ENCODE measurements at places on chromosomes 5 and 9.

GRCh38 chr5:135441350-135441831 lies 5.8 kb downstream of the DCANP1 start:
- no peak for DNase-seq

- DNase-seq = no peak
These were observed 167.1 kb downstream of the RFK start for GRCh38 chr9:76227156-76227555.

DNA sequence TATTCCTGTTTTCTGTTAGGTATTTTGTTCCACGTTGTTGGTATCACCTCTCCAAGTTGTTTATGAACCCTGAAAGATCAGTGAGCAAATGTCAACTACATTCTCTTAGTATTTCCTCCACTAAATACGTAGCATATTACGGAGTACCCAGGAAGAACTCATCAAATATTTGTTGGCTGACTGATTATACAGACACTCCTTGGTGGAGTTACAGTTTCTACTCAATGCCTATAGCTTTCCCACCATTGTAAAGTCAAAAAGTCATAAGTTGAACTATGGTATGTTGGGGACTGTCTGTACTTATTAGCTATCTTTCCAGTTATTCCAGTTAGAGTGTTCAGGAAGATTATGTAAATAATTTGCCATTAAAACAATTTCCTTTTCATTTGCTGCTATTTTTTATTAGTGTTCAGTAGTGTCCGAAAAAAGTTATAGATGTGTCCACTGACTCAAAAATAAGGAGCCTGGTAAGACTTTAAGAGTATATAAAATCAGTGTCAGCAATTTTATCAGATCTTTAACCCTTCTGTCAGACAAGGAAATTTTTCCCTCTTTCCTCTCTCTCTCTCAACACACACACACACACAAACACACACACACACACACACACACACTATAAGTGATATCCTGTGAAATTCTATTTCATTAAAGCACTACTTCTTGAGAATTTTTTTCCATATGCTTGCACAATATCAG lies 6.8 kb upstream of the APBA1 start:
- no peak for DNase-seq

GRCh38 chr9:72149231-72149975 lies at the start of gene GDA:
Gene GDA, plus strand, starts transcription at chr9:72149440. Its CDS starts 120 bp downstream, at chr9:72149560.
- peak; percentile 48 for DNase-seq

GRCh38 chr5:174521449-174521848 lies 202.9 kb upstream of the MSX2 start:
- DNase-seq = no peak

DNA sequence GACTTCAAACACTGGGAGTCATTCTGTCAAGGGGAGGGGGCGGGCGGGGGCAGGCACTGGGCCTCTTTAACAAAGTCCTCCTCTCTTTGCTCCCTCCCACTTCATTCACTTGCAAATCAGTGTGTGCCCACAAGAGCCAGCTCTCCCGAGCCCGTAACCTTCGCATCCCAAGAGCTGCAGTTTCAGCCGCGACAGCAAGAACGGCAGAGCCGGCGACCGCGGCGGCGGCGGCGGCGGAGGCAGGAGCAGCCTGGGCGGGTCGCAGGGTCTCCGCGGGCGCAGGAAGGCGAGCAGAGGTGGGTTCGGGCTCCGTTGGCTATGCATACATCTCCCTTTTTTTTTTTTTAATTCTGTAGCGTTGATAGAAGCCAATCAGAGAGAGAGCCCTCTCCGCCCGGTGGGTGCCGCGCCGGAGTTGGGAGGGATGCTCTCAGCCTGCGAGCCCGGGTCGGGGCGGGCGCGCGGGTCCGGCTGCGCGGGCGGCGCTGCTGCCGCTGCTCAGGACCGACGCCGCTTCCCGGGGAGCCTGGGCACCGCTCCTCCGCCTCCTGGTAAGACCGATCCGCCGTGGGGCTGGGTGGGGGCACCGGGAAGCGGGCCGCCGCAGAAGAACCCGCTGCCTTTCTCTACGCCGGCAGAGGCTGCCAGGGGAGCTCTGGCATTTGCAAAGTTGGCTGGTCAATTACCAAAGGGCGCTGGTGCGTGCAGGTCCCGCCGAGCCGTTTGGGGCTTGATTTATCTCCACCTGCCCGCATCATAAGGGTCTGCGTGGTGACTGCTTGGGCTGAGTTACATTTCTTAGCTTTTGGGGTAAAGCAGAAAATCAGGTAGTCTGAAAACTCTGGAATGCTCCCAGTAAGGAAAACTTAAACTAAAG lies at the start of gene CDH6:
CDH6 (plus strand) TSS at position 96 of the 877 bp plus-strand sequence. CDS start 73,788 bp downstream, outside the sequence.
- peak; percentile 66 for DNase-seq

DNA sequence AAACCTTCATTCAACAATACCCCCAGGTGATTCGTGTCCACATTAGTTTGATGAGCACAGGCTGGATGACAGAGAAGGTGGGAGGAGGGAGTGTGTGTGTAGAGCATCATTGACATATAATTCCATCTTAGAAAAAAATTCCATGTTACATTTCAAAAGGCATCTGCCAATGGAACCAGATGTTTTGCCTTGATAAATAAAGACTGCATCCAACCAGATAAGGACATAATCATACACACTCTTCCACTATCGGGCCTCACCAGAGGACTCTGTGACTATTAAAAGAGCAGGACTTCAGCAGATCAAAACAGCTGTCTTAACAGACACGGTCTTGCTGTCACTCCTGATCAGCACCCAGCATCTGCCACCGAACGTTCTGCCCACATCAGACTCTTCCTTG lies 96.4 kb upstream of the SPIN1 start:
- DNase-seq = no peak

GRCh38 chr9:29214154-29214689 lies 1640.9 kb upstream of the C9orf72 start:
- peak; percentile 76 for DNase-seq

DNA sequence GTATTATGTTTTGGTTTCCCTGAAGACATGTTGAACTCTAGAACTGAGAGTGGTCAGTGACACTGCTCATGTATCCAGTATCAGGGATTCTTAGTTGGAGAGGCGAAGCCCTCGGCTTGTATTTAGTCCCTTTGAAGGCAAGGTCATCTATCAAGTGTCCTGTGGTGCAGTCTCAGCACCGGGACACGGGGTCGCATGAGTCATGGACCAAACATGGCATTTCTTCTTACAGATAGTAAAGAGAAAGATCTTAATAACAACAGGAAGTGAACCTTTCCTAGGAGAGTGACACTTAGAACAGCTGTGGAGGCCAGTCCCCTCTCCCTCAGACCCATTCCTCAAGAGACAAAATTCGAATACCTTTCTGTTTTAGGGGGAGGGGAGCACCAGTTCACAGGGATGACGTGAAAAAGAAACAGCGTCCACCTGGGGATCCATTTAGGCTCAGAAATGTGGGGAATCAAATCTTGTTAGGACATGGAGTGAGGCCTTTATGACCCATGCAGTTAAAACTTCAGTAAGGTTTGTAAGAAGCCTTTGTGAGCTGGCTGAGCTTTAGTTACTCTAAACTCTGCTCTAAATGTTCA lies 86.5 kb downstream of the ADGRV1 start:
- DNase-seq = no peak

GRCh38 chr5:134995850-134996402 lies 28.2 kb downstream of the CATSPER3 start:
- DNase-seq = no peak

DNA sequence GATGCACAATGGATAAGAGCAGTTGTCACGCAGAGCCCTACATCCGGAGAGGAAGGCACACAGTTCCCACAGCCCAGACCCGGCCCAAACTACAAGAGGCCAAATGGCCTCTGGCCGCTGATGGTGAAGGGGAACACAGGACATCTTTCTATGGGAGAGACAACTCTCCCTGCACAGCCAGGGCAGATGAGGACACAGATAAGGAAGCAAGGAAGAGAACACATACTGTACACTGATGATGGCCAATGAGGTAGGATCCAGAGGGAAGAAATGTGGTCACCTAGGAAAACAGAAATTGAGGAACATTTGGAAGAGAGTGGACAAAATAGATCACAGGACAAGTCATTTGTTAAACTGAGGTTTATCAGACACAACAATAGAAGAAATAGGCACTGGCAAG lies 28.4 kb upstream of the SMIM32 start:
- DNase-seq = no peak

- no peak for DNase-seq
These were observed 7.3 kb upstream of the TENT4A start for GRCh38 chr5:6705959-6706358.

DNA sequence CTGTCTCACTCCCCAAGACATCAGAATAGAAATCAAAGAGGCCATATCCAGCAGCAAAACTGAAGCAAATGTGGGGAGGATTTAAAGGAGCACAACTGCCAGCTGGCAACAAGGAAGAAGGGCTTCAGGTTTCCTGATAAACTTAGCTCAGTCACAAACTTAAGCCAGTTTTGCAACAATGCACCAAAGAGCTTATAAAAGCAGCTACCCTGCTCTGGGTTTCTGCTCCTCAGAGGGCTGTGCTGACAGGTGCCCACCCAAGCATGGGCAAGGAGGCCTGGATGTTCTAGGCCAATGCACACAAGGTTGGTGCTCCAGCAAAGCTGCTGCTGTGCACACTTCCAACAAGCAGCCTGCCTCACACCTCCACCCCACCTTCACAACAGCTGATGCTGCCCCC lies 132.9 kb downstream of the SIL1 start:
- peak; percentile 38 for DNase-seq

DNA sequence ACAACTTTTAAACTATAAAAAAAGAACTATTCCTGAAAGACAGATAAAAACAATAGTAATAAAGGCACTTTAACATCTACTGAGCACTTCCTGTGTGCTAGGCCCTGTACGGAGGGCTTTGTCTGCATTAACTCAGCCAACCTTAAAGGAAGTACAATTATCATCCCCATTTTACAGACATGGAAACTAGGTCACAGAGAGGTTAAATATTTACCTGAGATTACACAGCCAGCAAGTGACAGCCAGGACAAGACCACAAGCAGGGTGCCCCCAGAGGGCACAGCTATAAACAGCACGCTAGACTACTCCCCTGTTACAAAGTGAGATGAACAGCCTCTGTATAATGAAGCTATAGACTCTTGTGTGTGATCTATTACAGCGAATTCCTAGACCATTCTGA lies 25.5 kb downstream of the DDX31 start:
- peak; percentile 60 for DNase-seq

DNA sequence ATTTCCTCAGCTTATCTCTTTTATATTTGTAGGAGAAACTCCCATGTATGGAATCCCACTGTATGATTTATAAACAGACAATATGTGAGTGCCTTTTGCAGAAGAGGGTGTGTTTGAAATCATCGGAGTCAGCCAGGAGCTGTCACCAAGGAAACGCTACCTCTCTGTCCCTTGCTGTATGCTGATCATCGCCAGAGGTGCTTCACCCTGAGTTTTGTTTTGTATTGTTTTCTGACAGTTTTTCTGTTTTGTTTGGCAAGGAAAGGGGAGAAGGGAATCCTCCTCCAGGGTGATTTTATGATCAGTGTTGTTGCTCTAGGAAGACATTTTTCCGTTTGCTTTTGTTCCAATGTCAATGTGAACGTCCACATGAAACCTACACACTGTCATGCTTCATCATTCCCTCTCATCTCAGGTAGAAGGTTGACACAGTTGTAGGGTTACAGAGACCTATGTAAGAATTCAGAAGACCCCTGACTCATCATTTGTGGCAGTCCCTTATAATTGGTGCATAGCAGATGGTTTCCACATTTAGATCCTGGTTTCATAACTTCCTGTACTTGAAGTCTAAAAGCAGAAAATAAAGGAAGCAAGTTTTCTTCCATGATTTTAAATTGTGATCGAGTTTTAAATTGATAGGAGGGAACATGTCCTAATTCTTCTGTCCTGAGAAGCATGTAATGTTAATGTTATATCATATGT lies 18.0 kb upstream of the CTSL start:
- DNase-seq = no peak

GRCh38 chr9:9942764-9943424 lies 669.9 kb downstream of the PTPRD start:
- DNase-seq = peak; percentile 66

DNA sequence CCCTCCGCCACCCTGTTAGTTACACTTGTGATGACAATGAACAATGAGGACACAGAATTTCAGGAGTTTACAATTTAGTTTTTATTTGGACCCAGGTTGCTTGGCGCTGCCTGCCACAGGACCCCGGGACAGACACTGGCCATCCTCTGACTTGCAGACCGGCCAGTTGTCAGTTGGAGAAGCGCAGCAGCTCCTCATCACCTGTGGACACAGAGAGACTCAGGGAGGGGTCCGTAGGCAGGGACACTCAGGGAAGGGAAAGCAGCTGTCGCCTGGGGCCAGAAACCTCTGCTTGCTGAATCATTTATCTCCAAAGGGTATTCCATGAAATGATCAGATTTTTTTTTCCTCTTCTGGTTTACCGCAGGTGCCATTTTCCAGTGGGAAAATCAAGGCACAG lies 18.0 kb downstream of the AMBP start:
- DNase-seq = no peak

GRCh38 chr5:113170707-113171106 lies 194.1 kb downstream of the DCP2 start:
- DNase-seq = peak; percentile 87

- DNase-seq = no peak
These were observed 50.5 kb downstream of the COMMD10 start for GRCh38 chr5:116135344-116135743.

GRCh38 chr5:173625673-173626504 lies 9.4 kb upstream of the BOD1 start:
- DNase-seq = peak; percentile 52

Measured in NCI-H82 (cell line).